T1000 (cell line): ENCODE measurements at places on chromosomes 16 and 17.

GRCh38 chr16:54931120-54932014 is 702 bp downstream of the IRX5 start:
- peak; percentile 54 for DNase-seq

DNA sequence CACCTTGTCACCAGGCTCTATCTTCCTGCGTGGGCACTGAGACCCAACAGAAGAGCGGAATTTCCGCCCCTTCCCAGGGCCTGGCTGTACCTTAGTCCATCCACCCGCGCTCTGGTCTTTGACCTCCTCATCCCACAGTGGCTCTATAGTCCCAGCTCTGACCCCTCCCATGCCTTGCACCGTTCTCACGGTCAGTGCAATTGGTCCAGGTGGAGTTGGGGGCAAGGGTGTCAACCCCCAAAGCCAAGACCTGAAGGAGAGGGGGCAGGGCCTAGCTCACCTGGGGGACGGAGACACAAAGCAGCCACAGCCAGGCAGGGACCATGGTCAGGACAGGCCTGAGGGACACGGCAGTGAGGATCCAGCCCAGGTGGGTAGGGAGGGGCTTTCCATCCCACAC is 944 bp downstream of the CDH16 start:
- no peak for DNase-seq

DNA sequence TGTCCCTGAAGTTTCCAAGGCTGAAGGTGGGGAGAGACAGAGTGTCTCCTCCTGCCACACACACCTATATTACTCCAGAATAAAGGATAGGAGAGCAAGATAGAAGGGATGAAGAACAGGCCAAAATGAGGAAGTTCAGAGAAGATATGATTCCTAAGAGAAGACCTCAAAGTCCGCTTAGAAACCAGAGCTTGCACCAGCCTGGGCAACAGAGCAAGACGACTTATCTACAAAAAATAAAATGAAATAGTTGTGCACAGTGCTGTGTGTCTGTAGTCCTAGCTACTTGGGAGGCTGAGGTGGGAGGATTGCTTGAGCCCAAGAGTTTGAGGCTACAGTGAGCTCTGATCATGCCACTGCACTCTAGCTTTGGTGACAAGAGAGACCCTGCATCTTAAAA is 128.2 kb downstream of the HS3ST3B1 start:
- DNase-seq = no peak

- no peak for DNase-seq
These were observed 68.6 kb downstream of the ZZEF1 start for GRCh38 chr17:4073983-4074830.

DNA sequence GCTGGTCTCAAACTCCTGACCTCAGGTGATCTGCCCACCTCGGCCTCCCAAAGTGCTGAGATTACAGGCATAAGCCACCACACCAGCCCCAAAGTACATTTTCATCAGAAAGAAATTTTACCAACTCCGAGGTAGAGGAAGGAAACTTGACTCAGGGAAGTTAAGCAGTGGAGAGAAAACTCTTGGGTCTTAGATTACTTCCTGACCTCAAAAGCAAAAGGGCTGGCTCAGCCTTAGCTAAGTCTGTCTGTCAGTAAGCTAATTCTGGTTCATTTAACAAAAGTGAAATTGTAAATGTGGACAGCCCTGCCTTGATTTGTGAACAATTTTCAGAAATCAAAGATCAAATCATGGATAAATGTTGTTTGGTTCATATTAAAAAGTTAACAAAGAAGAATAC is 30.6 kb downstream of the MAP2K6 start:
- DNase-seq = no peak

GRCh38 chr16:88855176-88855575 is 1.6 kb downstream of the GALNS start:
- no peak for DNase-seq

GRCh38 chr17:6327007-6327406 is 107.9 kb downstream of the AIPL1 start:
- DNase-seq = no peak

DNA sequence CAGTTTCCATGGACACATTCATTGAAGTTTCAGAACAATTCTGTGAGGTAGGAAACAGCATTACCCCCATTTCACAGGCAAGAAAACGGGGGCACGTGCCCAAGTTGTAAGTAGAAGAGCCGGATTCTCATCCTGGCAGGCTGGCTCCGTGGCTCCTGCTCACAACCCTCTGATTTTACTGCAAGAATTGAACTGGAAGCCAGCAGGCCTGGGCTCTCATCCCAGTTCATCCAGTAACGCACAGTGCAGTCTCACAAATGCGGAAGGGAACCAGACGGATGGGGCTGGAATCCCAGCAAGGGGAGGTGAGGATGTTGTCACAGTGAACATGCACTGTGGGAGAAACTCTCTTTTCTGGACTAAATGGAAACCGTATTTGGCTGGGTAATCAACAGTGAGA is 40.7 kb upstream of the DOC2B start:
- no peak for DNase-seq

GRCh38 chr16:2325791-2326190 is 14.7 kb downstream of the ABCA3 start:
- DNase-seq = no peak

DNA sequence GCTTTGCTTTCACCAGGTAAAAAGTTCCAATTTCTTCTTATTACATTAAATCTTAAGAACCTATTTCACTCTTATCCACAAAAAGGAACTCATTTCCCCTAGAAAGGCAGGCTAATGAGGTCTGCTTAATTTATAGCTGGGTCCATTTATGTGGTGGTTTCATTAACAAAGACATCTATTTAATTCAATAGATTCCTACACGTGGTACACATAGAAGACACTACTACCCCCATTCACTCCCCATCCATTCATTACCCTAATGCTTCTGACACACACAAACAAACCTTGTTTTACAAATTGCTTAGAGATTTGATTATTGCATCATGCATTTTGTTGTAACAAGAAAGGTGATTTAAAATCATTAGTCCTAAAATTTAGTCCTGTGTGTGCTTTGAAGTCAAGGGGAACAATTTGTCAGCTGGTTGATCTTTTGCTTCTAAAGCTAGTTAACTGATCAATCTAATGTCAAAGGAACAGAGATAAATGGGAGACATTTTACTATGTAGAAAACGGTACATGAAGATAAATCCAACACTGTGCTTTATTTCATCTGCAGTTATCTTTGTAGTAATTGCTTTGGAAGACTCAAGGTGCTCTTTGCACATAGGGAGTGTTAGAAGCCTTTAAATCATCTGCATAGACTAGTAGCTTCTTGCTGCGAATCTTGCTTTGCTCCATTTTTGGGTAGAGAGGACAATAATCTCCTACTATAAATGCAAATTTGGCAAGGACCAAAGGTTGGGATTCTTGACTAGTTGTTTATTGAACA is 379.2 kb downstream of the CDH11 start:
- no peak for DNase-seq

- DNase-seq = no peak
These were observed 324.1 kb downstream of the ZFHX3 start for GRCh38 chr16:72723781-72724180.

GRCh38 chr17:40171750-40172149 is 5.5 kb upstream of the RAPGEFL1 start:
- no peak for DNase-seq

DNA sequence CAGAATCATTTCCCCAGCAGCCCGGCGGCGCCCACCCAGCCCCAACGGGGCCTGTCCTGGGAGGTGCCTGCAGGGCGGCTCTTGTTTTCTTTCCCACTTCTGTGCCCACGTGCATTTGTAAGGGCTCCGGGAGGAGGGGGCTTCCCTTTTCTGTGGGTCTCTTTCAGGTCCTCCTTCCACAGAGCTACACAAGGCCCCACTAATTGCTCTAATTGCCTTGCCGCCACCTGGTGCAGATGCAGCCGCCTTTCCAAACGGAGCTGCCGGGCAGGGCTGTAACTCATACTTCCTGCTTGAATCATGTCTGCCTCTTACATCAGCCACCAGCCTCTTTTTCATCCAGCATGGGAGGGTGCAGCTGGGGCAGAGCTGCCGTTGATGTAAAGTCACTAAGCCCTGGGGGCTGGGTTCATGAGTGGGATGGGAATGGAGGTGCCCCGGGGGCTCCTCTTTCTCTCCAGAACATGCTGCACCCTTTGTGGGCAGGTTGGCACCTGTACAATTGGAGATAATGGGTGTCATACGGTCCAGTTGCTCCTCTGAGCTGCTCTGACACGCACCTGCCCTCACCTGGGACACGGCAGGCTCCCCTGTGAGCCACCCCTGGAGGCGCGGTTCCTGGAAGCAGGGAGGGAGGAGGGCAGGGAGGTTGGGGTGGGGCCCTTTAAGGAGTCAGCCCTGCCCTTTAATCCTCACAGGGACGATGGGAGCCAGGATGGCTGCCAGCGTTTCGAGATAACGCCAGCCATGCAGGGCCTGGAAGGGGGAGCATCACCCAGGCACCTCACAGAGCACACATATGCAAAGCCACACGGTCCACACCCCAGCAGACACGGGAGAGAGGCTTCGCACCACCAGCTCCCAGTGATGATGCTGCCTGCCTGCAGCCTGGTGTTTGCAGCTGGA is 41.1 kb upstream of the KLHDC4 start:
- DNase-seq = peak; percentile 52

GRCh38 chr17:19771971-19772630 is 24.0 kb upstream of the ALDH3A1 start:
- no peak for DNase-seq

- no peak for DNase-seq
These were observed 685.8 kb upstream of the RBFOX1 start for GRCh38 chr16:6646891-6647290.

GRCh38 chr17:58446086-58446485 is 28.8 kb upstream of the RNF43 start:
- no peak for DNase-seq

GRCh38 chr16:86383488-86384262 is 126.7 kb upstream of the FOXF1 start:
- DNase-seq = peak; percentile 24

DNA sequence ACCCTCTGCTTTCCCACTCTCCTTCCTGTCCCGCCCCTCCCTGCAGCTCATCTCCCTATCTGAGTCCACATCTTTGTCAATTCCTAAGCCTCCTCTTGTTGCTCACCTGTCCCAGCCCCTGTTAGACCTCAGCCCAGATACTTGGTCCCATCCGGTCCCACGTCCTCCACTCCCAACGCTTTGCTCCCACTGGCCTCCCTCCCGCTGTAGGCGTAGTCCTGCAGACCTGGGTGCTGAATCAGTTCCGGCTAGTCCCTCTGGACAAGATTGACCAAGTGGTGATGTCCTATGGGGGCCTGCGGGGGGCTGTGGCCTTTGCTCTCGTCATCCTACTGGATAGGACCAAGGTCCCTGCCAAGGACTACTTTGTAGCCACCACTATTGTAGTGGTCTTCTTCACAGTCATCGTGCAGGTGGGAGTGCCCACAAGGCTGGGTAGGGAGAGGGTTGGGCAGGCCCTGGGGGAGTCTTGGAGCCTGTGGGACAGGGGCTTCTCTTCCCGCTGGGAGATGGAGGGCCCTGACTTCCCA is 8.0 kb downstream of the SLC9A5 start:
- DNase-seq = no peak

DNA sequence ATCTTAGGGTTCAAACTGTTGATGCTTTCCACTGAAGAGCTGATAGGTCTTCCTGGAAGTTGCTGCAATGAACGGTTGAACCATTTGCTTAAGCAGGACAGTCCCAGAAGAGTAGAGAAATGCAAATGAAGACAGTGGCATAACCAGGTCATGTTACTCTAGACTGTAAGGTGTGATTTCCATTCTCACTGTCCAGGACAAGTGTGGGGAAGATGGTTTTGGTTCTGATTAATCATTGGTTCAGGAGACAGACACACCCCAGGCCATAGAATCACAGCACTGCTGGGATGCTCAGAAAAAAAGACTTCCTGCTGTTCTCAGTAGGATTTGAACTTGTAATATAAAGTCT is 34.8 kb upstream of the XYLT2 start:
- no peak for DNase-seq
